IMR-90 (cell line): ENCODE measurements at places on chromosomes 3 and 15. TPM values are rescaled to one million over a fixed set of nuclear protein-coding genes. Genes with fewer than 3 reads are reported as not detected.

MUC20 gene
- not detected in 2 replicates for total RNA-seq

HEXA gene
- 17.5 and 19.4 TPM in 2 replicates for total RNA-seq

- H3K4me1 ChIP-seq: peaks cover 14% of the 10 kb centered on the region
- no peak overlapping the region for H3K27ac ChIP-seq
- H3K36me3 ChIP-seq: no peaks in the 10 kb centered on the region; the same call in 1 of the 2 replicates
- no peaks in the 10 kb centered on the region for H3K27me3 ChIP-seq
Measured at GRCh38 chr3:12961007-12961696, 112.1 kb downstream of the IQSEC1 start.

DNA sequence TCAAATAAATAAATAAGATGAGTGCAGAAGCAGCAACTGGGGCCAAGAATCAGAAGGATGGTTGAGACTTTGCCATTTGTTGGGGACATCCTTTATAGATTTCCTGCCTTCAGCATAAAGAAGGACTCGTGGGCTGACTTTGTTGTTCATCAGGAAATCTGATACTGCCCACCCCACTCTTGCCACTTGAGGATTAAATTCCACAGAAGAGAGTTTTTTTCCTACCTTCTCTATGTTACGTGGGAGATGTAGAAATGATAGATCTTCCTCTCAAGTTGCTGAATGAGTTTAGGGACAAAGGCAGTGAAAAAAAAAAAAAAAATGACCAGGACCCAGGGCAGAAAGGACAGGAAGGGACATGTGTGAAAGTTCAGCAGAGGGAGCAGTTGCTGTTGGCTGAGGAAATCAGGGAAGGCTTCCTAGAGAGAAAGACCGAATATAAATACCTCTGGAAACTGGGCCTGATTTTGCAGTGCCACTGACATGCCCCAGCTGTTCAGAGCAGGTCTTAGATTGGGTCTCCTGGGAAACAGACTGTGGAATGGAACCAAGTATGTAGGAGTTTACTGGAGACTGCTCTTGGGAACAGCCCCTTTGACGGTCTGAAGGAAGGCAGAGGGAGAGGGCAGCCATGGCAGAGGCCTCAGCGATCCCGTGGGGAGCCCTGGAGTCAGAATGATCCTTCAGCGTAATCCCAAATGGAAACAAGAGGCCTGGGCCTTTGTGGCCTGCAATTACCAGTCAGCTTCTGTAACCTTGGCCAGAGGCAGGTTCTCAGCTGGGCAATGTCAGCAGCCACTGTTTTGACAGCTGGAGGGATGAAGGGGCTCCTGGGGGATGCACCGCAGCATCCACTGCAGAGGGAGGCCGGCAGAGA, 50.9 kb downstream of the C3orf20 start:
- H3K27ac ChIP-seq: peak overlapping the region; percentile 85; the same call in 1 of the 2 replicates
- peak; percentile 68 for DNase-seq
- H3K27me3 ChIP-seq: peaks cover 2% of the 10 kb centered on the region; the same call in 1 of the 2 replicates
- no peaks in the 10 kb centered on the region for H3K36me3 ChIP-seq
- H3K4me1 ChIP-seq: peaks cover 13% of the 10 kb centered on the region; the same call in 1 of the 2 replicates

DNA sequence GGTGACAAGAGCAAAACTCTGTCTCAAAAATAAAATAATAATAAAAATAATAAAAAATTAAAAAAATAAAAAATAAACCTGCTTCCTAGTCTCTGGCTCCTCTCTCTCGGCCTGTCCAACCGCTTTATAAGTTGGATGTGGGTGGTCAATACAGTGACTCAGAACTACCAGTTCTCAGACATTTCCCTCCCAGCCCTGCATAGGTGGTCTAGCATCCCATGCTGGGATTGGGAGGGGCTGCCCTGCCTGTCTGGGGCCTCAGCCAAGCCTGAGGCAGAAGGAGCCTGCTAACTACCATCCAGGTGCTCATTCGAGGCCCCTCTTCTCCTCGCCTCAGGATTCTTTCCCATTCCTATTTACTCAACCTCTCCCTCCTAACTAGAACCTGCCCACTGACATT, 33.3 kb upstream of the BLM start:
- no peak overlapping the region for H3K4me3 ChIP-seq
- no peak overlapping the region for H3K27ac ChIP-seq
- peaks cover 20% of the 10 kb centered on the region for H3K4me1 ChIP-seq
- no peaks in the 10 kb centered on the region for H3K36me3 ChIP-seq

DNA sequence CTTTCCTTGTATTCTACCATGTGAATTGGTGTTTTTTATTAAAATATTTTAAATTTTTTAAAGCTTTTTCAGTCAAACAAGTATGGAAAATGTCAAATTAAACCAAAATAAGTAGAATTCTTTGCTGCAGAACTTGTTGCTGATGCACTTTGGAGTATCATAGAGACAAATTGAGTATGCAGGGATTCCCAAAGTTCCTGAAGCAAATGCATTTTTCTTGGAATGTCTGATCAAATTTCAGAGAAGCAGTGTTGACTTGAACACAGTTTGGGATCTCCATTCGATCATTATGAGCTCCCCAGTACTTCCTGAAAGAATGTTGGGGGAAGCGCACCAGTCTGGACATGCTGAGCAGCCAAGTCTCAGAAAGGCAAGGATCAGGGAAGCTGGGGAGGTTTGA, 517.8 kb upstream of the CFAP20DC start:
- no peak for DNase-seq
- H3K4me1 ChIP-seq: peaks cover 8% of the 10 kb centered on the region
- H3K36me3 ChIP-seq: no peaks in the 10 kb centered on the region
- no peak overlapping the region for H3K27ac ChIP-seq
- no peaks in the 10 kb centered on the region for H3K27me3 ChIP-seq

- H3K36me3 ChIP-seq: no peaks in the 10 kb centered on the region
- no peak overlapping the region for H3K4me3 ChIP-seq
- no peak overlapping the region for H3K27ac ChIP-seq
Measured at GRCh38 chr15:56812221-56812620, 78.9 kb upstream of the ZNF280D start.

DNA sequence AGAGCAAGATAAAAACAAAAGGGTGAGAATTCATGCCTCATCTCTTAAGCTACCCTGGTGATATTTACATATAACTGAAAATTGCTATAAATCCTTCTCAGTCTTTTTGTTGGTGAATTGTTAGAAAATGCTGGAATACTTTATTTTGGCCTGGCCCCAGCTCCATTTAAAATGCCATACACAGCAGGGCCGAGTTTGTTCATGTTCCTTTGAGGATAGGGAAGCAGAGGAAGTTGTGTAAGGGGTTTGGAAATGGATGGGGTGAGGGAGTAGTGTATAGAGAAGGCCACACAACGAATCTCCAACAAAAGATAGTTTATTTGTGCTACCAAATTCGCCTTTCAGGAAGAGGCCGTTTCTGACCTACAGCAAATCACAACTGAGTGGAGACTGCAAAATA, 78.6 kb upstream of the ADAMTS9 start:
- no peak for DNase-seq
- no peaks in the 10 kb centered on the region for H3K36me3 ChIP-seq
- H3K27me3 ChIP-seq: no peaks in the 10 kb centered on the region
- H3K27ac ChIP-seq: no peak overlapping the region
- H3K4me3 ChIP-seq: no peak overlapping the region
- no peaks in the 10 kb centered on the region for H3K4me1 ChIP-seq
